Fibroblast of upper back skin (primary cell): ENCODE measurements at places on chromosomes 1 and 21.

DNA sequence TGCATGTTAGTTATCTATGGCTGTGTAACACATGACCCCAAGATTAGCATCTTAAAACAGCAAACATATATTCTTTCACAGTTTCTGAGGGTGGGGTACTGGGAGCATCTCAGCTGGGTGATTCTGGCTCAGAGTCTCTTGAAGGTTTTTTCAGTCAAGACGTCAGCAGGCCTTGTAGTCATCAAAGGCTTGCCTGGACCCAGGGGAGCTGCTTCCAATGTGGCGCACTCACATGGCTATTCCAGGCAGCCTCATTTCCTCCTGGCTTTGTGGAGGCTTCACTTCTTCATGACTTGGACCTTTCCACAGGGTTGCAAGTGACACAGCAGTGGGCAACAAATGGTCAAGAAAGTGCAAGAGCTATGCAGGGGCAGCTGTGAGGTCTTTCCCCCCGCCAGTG is 114.7 kb downstream of the ACTL8 start:
- DNase-seq, result peak; percentile 66

GRCh38 chr1:69752831-69753230 is 185.1 kb downstream of the LRRC7 start:
- DNase-seq, result peak; percentile 21

DNA sequence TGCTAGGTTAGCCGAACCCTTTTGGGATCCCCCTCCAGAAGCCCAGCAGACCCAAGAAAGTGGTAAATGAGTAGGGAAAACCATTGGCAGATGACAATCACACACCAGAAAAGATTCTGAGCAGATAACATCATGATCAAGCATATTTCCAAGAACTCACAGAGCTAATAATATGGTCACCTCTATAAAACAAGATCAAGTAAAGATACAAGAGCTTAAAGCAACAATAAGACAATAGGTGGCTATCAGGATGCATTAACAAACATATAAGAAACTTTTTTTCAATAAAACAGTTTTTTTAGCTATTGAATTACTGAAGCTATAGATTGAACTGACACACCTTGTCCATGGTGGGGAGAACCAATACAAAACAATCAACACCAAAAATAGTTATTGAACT is 29.0 kb downstream of the UBASH3A start:
- no peak for DNase-seq

- DNase-seq, result peak; percentile 70
Measured at GRCh38 chr1:241611063-241611462, 29.1 kb downstream of the CHML start.

GRCh38 chr21:26171258-26172100 is 909 bp upstream of the APP start:
- no peak for DNase-seq

DNA sequence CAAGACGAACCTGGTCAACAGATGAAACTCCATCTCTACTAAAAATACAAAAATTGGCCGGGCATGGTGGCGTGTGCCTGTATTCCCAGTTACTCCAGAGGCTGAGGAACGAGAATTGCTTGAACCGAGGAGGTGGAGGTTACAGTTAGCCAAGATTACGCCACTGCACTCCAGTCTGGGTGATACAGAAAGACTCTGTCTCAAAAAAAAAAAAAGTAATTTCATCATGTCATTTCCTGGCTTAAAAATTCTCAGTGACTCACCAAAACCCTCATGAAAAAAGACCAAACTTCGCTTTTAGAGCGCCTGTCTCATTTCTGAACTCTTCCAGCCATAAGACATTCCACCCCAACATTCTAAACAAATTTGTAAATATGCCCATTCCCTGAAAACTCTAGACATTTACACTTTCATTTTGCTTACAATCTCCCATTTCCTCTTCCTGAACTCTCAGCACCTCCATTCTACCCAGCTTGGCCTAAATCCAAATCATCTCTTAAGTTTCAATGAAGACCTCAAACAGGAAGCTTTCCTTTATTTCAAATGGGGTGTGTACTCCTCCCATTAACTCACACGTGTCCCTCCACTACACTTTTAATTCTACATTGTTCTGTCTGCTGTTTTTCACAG is 50.5 kb upstream of the PRRC2C start:
- DNase-seq, result peak; percentile 80

GRCh38 chr1:197218857-197219256 is 49.2 kb upstream of the CRB1 start:
- DNase-seq, result no peak

DNA sequence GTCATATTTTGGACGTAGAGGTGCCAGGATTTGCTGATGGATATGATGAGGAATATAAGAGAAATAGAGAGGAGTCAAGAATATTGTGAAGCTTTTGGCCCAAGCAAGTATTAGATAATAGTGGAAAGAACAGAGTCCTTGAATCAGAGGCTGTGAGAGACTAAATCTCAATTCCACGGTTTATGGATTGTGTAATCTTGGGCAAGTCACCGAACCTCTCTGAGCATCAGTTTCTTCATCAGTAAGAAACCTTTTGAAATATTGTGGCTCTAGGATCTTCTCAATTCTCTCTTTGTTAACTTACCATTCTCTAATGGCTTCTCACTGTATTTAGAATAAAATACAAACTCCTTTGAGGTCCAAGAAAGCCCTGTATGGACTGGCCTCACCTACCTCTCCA is 77.6 kb downstream of the RPS6KA1 start:
- no peak for DNase-seq

- no peak for DNase-seq
Measured at GRCh38 chr1:151144474-151145303, 1.7 kb downstream of the SEMA6C start.

DNA sequence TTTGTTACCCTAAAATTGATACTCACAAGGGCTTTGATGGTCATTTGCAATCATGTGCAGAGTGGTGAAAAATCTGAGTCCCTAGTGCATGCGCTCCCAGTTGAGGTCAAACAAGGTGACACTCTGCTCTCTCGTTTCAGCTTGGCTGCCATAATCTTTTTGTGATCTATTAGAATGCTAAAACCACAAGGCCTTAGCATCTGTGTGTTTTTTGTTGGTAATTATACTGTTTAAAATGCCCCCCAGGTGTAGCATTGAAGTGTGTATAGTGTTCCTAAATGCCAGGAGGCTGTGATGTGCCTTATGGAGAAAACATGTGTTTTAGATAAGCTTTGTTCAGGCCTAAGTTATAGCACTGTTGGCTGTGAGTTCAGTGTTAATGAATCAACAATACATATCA is 89.3 kb downstream of the PLD5 start:
- DNase-seq, result no peak

DNA sequence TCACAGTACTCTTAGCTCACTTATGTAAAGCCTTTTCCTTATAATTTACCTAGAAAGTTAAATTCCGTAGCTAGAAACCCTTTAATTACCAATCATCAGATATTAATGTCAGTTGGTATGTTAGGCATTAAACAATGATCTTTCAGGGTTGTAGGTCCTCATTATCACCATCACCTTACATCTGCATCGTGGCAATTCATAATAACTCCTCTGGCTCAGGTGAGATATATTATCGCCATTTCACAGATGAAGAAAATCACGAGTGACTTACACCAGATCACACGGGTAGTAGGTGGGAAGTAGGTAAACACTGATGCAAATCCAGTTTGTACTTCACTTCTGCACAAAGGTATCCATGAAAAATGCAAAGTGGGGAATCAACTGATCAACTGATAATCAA is 639 bp downstream of the NUP133 start:
- no peak for DNase-seq

GRCh38 chr1:178495741-178496409 is 889 bp downstream of the CLEC20A start:
- DNase-seq, result no peak

- DNase-seq, result no peak
Measured at GRCh38 chr21:42840411-42841155, 38.8 kb downstream of the WDR4 start.

DNA sequence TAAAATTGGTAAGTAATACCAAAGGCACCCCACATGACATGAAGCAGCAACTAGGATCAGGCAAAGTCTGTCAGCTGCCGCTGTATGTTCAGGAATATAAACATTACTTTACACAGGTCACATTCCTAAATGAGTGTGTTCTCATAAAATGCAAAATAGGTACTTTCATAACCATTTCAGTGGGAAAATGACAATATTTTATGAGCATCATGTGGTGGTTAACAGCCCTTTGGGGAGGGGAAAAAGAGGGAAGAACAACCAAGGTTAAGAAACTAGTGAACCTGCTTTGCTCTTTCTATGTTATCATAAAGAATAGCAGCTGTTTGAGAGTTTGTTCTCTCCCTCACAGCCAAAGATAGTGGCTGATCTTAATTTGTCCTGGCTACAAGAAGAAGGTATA is 105.4 kb upstream of the LBR start:
- no peak for DNase-seq

GRCh38 chr1:182960046-182960445 is 7.1 kb upstream of the SHCBP1L start:
- no peak for DNase-seq

- DNase-seq, result no peak
Measured at GRCh38 chr1:168300626-168301025, 19.9 kb downstream of the TBX19 start.

DNA sequence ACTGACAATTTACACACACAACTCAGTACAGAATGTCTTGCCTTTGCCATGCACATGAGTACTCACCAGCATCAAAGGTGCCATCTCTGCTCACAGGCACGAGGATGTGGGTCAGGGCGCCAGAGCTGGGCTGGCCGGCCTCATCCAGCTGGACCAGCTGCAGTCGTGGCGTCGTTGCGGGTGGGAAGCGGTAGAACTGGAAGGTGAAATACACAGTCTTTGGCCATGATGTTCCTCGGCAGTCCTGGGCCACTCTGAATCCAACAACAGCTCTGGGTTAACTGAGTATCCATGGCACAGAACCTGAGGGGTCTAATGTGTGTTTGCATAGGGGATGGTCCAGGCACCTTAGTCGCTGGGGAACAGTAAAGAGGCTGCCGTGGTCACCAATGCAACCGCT is 87.7 kb downstream of the NPHP4 start:
- DNase-seq, result no peak

GRCh38 chr1:243758647-243759046 is 91.4 kb downstream of the AKT3 start:
- no peak for DNase-seq

GRCh38 chr1:90114521-90115141 is 119.7 kb downstream of the ZNF326 start:
- peak; percentile 48 for DNase-seq

GRCh38 chr1:110783292-110783918 is 89.5 kb upstream of the CD53 start:
- DNase-seq, result peak; percentile 37

DNA sequence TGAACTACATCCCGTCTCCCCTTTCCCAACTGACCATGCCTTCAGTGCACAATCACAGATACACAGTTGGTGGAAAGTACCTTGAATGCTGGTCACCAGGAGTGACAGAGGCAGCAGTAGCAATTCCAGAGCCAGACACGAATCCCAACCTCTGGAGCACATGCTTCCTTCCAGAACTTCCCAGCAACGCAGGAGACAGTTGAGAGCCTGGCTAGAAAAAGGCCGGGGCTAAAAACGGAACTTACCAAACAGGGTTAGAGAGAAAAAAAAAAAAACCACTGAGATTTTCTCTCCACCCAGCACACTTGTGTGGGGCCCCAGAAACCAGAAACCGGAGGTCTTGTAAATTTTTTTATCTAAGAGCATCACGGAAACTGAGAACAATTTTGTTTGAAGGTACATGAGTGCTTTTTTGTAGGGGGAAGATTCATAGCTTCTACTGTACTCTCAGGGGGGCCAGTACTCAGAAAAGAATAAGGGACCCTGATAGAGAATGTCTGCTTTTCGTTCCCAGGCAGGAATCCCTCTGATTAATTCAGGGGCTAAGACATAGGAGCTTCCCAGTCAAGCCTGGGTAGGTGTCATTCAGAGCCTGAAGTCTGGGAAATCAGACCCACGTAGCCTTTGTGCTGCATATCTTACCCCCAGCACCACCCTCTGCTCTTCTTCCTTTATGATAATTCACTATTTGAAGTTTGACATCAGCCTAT is at the start of gene CD48:
Gene CD48, minus strand, starts transcription at position 221 of the 710 bp plus-strand sequence. Its CDS starts 59 bp downstream, at position 162.
- DNase-seq, result no peak

- DNase-seq, result no peak
Measured at GRCh38 chr1:82373710-82374109, 573.0 kb downstream of the ADGRL2 start.

DNA sequence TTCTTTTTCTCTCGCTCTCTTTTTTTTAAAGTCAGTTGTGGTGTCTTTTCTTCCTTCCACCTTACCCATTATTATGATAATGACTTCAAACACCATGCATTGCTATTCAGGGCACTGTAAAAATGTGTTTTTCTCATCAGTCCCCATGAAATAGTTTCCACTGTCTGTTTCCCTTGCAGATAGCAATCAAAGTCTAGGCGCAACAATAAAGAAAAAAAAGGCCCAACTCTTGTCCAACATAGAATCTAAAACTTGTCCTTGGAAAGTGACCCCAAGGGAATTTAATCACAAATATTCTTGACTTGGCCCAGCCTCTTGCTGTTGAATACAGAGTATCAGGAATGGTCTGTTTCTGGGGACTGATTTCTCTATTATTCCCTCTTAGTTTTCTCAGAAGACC is 382.5 kb downstream of the PLPP3 start:
- DNase-seq, result no peak

DNA sequence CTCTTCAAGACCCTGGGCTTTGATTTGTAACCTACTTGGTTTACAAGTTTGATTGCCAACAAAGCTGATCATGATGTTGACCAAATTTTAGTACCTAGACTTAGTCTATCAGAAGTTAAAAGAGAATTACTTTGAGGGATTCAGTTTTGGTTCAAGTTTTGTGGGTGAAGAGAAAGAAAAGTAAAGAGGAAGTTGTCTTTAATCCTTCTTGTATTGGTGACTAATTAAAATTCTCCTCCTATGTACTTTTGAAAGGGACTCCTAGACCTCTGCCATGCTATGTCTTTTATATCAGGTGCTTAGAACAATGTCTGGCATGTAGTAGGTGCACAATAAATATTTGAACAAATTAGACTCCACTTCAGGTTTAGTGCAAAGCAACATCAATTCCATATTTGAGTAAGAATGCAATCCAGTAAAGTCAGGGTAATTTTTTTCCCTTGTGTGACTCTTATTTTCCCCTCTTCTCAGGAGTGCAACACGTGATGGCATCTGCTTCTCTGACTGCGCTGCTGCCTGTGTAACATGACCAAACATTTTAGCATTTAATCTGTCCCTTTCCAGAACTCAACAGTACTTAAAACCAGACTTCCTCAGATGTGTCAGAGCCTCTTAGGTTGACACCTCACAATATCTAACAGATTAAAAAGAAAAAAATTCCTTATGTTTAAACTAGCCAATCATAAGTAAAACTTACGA is 41.1 kb upstream of the KCNQ4 start:
- DNase-seq, result peak; percentile 10

DNA sequence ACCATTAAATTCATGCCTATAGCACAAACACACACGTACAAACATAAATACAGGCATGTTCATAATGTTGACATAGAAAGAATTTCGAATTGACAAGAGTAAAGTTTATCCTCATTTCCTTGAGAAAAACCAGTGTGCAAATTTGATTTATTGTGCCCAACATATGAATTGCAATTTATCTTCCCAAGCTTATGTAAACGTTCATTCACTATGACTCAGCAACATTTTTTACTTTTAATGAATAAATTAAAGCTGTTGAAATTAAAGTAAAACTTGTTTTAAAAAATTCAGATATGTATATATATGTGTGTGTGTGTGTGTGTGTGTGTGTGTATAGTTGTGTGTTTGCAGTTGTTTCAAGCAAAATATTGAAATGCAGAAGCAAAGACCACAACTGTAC is 1067.9 kb downstream of the BRINP3 start:
- DNase-seq, result no peak

- no peak for DNase-seq
Measured at GRCh38 chr1:183871601-183872000, 66.7 kb downstream of the RGL1 start.

GRCh38 chr1:85555420-85555819 is 25.1 kb upstream of the CCN1 start:
- no peak for DNase-seq
